ENCODE measurements at places on chromosomes 11 and 22. TPM values are rescaled to one million over a fixed set of nuclear protein-coding genes. Genes with fewer than 3 reads are reported as not detected.

Gene MOGAT2
- not detected for total RNA-seq

Gene NCAM1
- 819 TPM for total RNA-seq

Gene FAM180B
- not detected for total RNA-seq

Gene TRIM49
- total RNA-seq: 1.1 TPM

Gene RAG2
- total RNA-seq: not detected

Gene PRDX5
- 418 TPM for total RNA-seq

Gene CALCA
- total RNA-seq: not detected

Gene SMIM35
- total RNA-seq: not detected

Gene TNNI2
- not detected for total RNA-seq

Gene GCAT
- 11.9 TPM for total RNA-seq

Gene HORMAD2
- not detected for total RNA-seq

Gene IGSF22
- total RNA-seq: 1.1 TPM

Gene MPZL3
- 0.54 TPM for total RNA-seq

Gene KCNE3
- total RNA-seq: not detected

Gene OR5B21
- not detected for total RNA-seq

Gene LSP1
- total RNA-seq: 2.5 TPM

Gene CNIH2
- total RNA-seq: 61.3 TPM

Gene LRRC32
- total RNA-seq: 0.39 TPM

Gene TRIM5
- 2.6 TPM for total RNA-seq

Gene RCOR2
- total RNA-seq: 286 TPM

Gene CWC15
- 65.1 TPM for total RNA-seq

Gene OR8H3
- not detected for total RNA-seq

Gene IGLL5
- total RNA-seq: not detected

Gene SHANK3
- total RNA-seq: 20.4 TPM

Gene GRIA4
- total RNA-seq: 13.6 TPM

Gene SH3BP1
- 12.7 TPM for total RNA-seq

Gene ART5
- total RNA-seq: not detected

Gene VPREB1
- total RNA-seq: not detected

Gene MS4A6A
- not detected for total RNA-seq

Gene APOBEC3B
- not detected for total RNA-seq

Gene DYNC2H1
- 9.7 TPM for total RNA-seq

Gene TRIM51
- total RNA-seq: 0.37 TPM

Gene WT1
- not detected for total RNA-seq

Gene MPZL2
- total RNA-seq: not detected

Gene TPBGL
- total RNA-seq: 2.3 TPM

Gene RAC2
- not detected for total RNA-seq

Gene VSIG2
- total RNA-seq: not detected

Gene PGGHG
- 14.4 TPM for total RNA-seq

Gene NLRP14
- not detected for total RNA-seq

Gene MMP11
- total RNA-seq: 28.8 TPM

Gene SPI1
- not detected for total RNA-seq

Gene POU2F3
- total RNA-seq: not detected

Gene PLAAT3
- total RNA-seq: 43.6 TPM

Gene OR52L1
- not detected for total RNA-seq

Gene ISX
- total RNA-seq: not detected

Gene OR6T1
- total RNA-seq: not detected
